ENCODE measurements at places on chromosomes 7 and 10. TPM values are rescaled to one million over a fixed set of nuclear protein-coding genes. Genes with fewer than 3 reads are reported as not detected.

FAM13C gene
- not detected for total RNA-seq

BTAF1 gene
- total RNA-seq, result 48.5 TPM

GRCh38 chr7:47349401-47349800, 232.5 kb downstream of the TNS3 start:
- DNase-seq, result no peak

- no peak for DNase-seq
These were observed 122.9 kb upstream of the PPIF start for GRCh38 chr10:79224263-79224949.

- DNase-seq, result no peak
These were observed 25.2 kb downstream of the DNAJB12 start for GRCh38 chr10:72329290-72330068.
